ENCODE measurements at places on chromosomes 7 and 10. TPM values are rescaled to one million over a fixed set of nuclear protein-coding genes. Genes with fewer than 3 reads are reported as not detected.

The ZNF277 gene
- total RNA-seq, result 34.2 TPM

The PTPRN2 gene
- total RNA-seq, result 2.2 TPM

The DENND10 gene
- total RNA-seq, result 33.8 TPM

The ACTL6B gene
- not detected for total RNA-seq

The MRLN gene
- total RNA-seq, result not detected

The DGKI gene
- total RNA-seq, result 2.9 TPM

- no peaks in the 10 kb centered on the region for H3K4me1 ChIP-seq
- H3K27ac ChIP-seq, result no peak overlapping the region
- H3K36me3 ChIP-seq, result no peaks in the 10 kb centered on the region
Measured at GRCh38 chr10:70537398-70538194, 59.0 kb downstream of the PALD1 start.

GRCh38 chr10:78331391-78331922 lies 297.8 kb downstream of the RPS24 start:
- no peaks in the 10 kb centered on the region for H3K36me3 ChIP-seq
- H3K27ac ChIP-seq, result no peak overlapping the region
- DNase-seq, result no peak

- H3K27me3 ChIP-seq, result no peaks in the 10 kb centered on the region
- peak overlapping the region; percentile 77 for H3K27ac ChIP-seq
- peak overlapping the region; percentile 97 for H3K4me3 ChIP-seq
- no peak for DNase-seq
- peaks cover 3% of the 10 kb centered on the region for H3K4me1 ChIP-seq
Measured at GRCh38 chr10:17232276-17232960, 4.4 kb downstream of the VIM start.

DNA sequence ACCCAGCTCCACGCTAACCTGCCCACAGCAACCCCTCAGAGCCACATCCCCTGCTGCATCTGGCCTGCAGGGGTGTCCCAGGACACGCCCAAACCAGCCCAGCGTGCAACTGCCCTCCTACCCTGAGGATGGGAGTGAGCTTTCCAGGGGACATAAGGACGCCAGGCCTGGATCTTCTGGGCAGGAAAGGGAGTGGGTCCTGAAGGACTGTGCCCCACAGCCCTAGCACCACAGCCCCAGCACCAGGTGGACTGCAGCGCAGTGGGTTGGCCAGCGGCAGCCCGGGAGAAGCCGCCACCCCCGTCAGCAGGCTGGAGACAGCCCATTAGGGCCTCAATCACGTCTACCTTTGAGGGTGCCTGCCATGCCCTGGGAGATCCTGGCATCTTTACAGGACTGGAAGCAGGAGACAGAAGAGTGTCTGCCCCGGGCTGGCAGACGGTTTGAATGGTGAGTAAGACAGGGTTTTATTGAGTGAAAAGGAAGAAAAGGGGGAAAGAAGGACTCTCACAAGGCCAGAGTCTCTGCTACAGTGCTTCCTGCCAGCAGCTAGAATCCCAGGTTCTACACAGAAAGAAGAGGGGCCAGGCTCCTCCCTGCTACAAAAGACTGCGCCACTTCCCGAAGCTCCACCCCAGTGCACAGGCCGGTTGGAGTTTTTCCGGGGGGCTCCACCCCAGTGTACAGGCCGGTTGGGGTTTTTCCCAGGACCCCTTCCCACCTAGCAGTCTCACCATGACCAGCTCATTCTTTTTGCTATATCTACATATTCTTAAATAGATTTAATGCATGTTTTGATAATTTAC lies 69.8 kb upstream of the KCTD7 start:
- H3K36me3 ChIP-seq, result no peaks in the 10 kb centered on the region
- H3K4me1 ChIP-seq, result no peaks in the 10 kb centered on the region
- DNase-seq, result no peak
- H3K4me3 ChIP-seq, result no peak overlapping the region

- H3K36me3 ChIP-seq, result no peaks in the 10 kb centered on the region
- no peaks in the 10 kb centered on the region for H3K27me3 ChIP-seq
- no peaks in the 10 kb centered on the region for H3K4me1 ChIP-seq
- no peak overlapping the region for H3K27ac ChIP-seq
Measured at GRCh38 chr7:31500656-31501055, 13.2 kb upstream of the ITPRID1 start.

GRCh38 chr7:159109653-159110035 lies 35.0 kb downstream of the VIPR2 start:
- no peaks in the 10 kb centered on the region for H3K36me3 ChIP-seq
- H3K27me3 ChIP-seq, result no peaks in the 10 kb centered on the region
- no peak overlapping the region for H3K27ac ChIP-seq
- H3K4me3 ChIP-seq, result no peak overlapping the region

GRCh38 chr10:817371-817770 lies 114.1 kb downstream of the LARP4B start:
- H3K36me3 ChIP-seq, result no peaks in the 10 kb centered on the region
- H3K4me1 ChIP-seq, result no peaks in the 10 kb centered on the region
- H3K27me3 ChIP-seq, result no peaks in the 10 kb centered on the region

- no peak overlapping the region for H3K27ac ChIP-seq
- no peaks in the 10 kb centered on the region for H3K27me3 ChIP-seq
- H3K4me3 ChIP-seq, result no peak overlapping the region
- no peaks in the 10 kb centered on the region for H3K36me3 ChIP-seq
- no peak for DNase-seq
Measured at GRCh38 chr7:77910124-77910523, 111.6 kb downstream of the PHTF2 start.

- no peak overlapping the region for H3K4me3 ChIP-seq
- no peaks in the 10 kb centered on the region for H3K27me3 ChIP-seq
- H3K36me3 ChIP-seq, result no peaks in the 10 kb centered on the region
Measured at GRCh38 chr10:28983799-28984198, 305.1 kb upstream of the LYZL1 start.

DNA sequence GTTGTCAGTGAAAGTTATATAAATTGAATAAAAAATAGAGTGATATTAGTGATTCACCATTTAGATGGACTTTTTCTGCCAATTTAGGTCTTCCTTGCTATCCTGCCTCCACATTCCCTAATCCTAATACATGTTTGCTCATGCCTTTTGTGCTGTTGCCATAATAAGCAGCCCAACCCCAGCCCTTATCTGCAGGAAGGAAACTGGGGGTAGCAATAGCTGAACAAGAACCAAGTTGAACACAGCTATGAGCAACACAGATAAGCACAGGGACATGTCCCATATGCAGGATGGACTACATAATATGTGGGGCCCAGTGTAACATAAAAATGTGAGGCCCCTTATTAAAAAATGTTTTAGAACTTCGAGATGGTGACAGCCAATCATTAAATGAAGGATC lies 91.2 kb upstream of the AHR start:
- DNase-seq, result no peak
- no peaks in the 10 kb centered on the region for H3K36me3 ChIP-seq
- H3K4me1 ChIP-seq, result no peaks in the 10 kb centered on the region
- no peak overlapping the region for H3K27ac ChIP-seq
- no peaks in the 10 kb centered on the region for H3K27me3 ChIP-seq
- H3K4me3 ChIP-seq, result no peak overlapping the region

GRCh38 chr7:77157446-77157845 lies 35.0 kb downstream of the CCDC146 start:
- no peaks in the 10 kb centered on the region for H3K4me1 ChIP-seq
- DNase-seq, result no peak
- H3K36me3 ChIP-seq, result no peaks in the 10 kb centered on the region
- H3K4me3 ChIP-seq, result no peak overlapping the region
- no peak overlapping the region for H3K27ac ChIP-seq

DNA sequence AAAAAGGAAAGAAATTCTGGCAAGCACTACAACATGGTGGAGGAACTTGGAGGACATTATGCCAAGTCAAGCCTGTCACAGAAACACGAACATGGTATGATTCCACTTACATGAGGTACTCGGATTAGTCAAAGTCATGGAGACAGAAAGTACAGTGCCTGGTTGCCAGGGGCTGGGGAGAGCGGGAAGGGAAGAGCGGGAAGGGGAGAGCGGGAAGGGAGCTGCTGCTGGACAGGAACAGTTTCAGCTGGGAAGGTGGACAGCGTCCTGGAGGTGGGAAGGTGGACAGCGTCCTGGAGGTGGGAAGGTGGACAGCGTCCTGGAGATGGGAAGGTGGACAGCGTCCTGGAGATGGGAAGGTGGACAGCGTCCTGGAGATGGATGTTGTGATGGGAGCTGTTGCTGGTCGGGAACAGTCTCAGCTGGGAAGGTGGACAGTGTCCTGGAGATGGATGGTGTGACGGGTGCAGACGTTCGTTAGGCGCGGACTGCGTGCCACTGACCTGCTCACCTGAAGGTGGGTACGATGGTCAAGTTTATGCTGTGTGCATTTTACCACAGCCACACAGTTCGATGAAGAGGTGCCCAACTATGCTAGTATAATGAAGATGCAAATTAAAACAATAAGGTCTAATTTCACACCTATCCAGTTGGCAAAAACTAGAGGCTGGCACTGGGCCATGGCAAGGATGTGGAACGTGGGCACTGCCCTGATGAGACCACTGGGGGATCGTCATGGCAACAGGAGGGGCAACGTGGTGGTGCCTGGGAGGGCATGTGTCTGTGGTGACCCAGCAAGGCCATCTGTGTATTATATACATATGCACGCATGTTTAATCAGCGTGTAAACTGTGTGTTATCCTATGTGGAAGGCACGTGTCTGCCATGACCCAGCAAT lies 103.8 kb downstream of the NKX6-2 start:
- DNase-seq, result no peak
- no peak overlapping the region for H3K27ac ChIP-seq
- H3K4me1 ChIP-seq, result no peaks in the 10 kb centered on the region
- no peaks in the 10 kb centered on the region for H3K27me3 ChIP-seq
- H3K4me3 ChIP-seq, result no peak overlapping the region

GRCh38 chr7:86598721-86599120 lies 45.0 kb upstream of the GRM3 start:
- no peak for DNase-seq
- no peak overlapping the region for H3K4me3 ChIP-seq
- H3K4me1 ChIP-seq, result no peaks in the 10 kb centered on the region
- no peak overlapping the region for H3K27ac ChIP-seq
- no peaks in the 10 kb centered on the region for H3K27me3 ChIP-seq
- H3K36me3 ChIP-seq, result no peaks in the 10 kb centered on the region

- no peaks in the 10 kb centered on the region for H3K36me3 ChIP-seq
- H3K27ac ChIP-seq, result no peak overlapping the region
- H3K4me1 ChIP-seq, result no peaks in the 10 kb centered on the region
- H3K4me3 ChIP-seq, result no peak overlapping the region
- no peak for DNase-seq
Measured at GRCh38 chr7:158683541-158683940, 21.1 kb downstream of the NCAPG2 start.

DNA sequence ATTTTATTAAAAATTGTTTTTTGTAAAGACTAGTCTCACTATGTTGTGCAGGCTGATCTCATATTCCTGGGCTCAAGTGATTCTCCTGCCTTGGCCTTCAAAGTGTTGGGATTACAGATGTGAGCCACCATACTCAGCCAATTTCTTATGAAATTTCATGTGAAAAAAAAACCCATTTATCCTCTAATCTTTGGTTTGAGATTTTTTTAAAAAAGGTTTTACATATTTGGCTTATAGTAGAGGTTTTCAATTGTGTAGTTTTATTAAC lies 35.5 kb upstream of the ZNF32 start:
- no peak overlapping the region for H3K4me3 ChIP-seq
- no peak for DNase-seq
- H3K27ac ChIP-seq, result no peak overlapping the region
- no peaks in the 10 kb centered on the region for H3K27me3 ChIP-seq

DNA sequence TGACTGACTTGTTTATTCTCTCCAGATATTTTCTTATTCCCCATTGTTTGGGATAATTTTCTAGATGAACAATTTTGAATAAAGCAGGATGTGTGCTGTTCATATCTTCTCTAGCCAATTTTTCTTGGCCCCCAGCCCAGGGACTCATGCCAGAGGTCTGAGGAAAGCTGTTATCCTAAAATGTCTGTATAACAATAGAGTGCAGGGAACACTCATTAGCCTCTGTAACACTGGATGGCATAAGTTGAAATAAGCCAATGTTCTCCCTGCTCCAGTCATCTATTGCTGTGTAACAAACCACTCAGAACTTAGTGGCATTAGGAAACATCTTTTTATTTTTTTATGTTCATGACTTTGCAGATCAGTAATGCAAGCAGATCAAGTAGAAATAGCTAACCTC lies 121.7 kb upstream of the TRIM24 start:
- H3K4me1 ChIP-seq, result no peaks in the 10 kb centered on the region
- H3K4me3 ChIP-seq, result no peak overlapping the region
- no peaks in the 10 kb centered on the region for H3K36me3 ChIP-seq
- H3K27ac ChIP-seq, result peak overlapping the region; percentile 25
- no peaks in the 10 kb centered on the region for H3K27me3 ChIP-seq

- H3K27ac ChIP-seq, result no peak overlapping the region
- no peaks in the 10 kb centered on the region for H3K4me1 ChIP-seq
- H3K36me3 ChIP-seq, result no peaks in the 10 kb centered on the region
- DNase-seq, result peak; percentile 57
- H3K4me3 ChIP-seq, result no peak overlapping the region
Measured at GRCh38 chr7:68246189-68246633, 1249.6 kb downstream of the TYW1 start.

DNA sequence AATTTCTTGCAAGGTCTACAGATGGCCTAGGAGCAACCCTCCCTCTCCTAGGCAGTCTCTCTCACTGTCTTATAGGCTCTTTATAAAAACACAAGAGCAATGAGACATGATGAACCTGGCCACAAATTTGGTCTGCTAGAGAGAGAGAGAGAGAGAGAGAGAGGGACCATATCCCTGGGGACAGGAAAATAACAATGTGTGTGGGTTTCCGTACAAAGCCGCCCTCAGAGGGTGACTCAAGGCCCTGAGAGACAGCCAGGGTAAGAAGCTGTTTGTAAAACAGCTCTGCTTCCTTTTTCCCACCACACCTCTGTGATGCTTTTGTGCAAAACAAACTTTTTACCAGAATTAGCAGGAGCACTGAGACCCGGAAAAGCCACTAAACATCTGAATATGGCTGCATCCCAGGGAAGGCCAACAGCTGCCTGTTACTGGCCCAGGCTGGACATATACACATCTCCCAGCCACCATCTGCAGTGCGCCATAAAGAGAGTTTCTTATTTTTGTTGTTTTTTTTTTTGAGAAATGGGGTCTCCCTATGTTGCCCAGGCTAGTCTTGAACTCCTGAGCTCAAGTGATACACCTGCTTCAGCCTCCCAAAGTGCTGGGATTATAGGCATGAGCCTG lies 18.4 kb downstream of the GIMAP5 start:
- no peaks in the 10 kb centered on the region for H3K4me1 ChIP-seq
- H3K36me3 ChIP-seq, result no peaks in the 10 kb centered on the region
- H3K27ac ChIP-seq, result peak overlapping the region; percentile 58
- no peak for DNase-seq
- no peaks in the 10 kb centered on the region for H3K27me3 ChIP-seq

DNA sequence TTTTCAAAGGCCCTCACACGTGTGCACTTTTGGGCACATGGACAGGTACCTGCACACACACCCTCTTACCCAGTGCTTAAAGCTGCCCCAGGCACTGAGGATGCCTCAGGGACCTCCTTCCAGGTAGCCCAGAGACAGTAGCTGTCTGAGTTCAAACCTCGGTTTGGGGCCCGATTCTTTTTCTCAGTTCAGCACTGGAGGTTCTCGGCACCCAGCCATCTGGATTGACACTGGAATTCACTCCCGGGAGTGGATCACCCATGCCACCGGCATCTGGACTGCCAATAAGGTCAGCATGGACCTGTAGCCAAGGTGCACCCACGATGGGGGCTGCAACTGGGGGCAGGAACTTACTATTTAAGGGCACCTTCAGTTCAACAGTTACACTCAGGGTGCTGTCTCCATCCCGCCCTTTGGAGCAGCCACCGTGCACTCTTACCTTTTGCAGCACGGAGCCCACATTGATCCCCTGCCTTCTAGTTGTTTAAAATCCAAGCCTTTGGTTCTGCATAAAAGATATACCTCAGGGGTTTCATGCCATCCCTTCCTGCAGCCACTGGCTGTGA lies 17.7 kb downstream of the CPA5 start:
- no peak for DNase-seq
- no peaks in the 10 kb centered on the region for H3K27me3 ChIP-seq
- peaks cover under 1% of the 10 kb centered on the region for H3K4me1 ChIP-seq
- H3K27ac ChIP-seq, result no peak overlapping the region

Data from breast epithelium (tissue), 4 donors.